Activated CD4-positive, alpha-beta T cell treated with anti-CD3 and anti-CD28 coated beads for 4 hours (primary cell): ENCODE measurements at places on chromosomes 1 and 21.

DNA sequence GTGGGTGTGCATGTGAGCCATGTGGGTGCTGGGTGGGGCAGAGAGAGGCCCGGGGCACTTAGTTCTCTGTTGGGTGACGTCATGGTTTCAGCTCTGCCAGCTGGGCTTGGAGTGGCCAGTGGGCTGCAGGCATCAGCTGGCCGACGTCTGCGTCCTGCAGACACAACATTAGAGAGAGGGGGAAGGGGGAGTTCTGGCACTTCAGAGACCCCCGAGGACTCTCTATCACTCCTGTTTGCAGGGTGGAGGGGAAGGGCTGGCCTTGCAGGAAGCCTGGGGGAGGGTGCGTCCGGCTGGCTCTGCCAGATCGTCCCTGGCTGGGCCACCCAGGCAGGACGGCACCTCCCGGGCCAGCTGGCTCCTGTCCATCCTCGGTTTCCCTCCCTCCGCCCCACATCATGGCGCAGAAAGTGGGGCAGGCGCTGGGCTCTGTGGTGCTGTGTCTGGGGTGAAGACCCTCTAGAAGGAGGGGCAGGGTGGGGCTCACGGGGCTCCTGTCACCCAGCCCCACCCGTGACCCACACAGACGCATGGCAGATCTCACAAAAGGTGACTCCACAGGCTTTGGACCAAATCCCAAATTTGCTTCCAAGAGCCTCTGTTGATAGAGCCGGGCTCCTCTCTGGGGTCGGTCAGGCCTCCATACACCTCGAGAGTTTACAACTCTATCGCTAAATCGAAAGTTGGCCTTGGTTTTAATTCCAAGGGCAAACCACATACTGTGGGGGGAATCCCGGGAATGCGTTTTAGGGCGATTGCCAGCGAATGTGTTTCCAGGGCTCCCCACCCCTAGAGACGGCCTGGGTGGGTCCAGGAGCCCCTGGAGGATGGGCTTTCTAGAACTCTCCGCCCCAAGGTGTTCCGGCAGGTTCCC lies 73.4 kb upstream of the TTC34 start:
- DNase-seq: no peak

DNA sequence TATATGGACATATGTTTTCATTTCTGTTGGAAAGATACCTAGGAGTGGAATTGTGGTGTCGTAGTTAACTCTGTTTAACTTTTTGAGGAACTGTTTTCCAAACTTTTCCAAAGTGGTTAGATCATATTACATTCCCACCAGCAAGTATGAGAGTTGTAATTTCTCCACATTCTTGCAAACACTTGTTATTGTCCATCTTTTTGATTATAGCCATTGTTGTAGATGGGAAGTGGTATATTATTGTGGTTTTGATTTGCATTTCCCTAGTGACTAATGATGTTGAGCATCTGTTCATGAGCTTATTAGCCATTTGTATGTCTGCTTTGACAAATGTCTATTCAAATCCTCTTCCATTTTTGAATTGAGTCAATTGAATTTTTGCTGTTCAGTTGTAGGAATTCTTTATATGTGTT lies 19.8 kb downstream of the CAMTA1 start:
- no peak for DNase-seq

GRCh38 chr1:213997772-213998107 lies 10.0 kb downstream of the PROX1 start:
- DNase-seq: no peak

DNA sequence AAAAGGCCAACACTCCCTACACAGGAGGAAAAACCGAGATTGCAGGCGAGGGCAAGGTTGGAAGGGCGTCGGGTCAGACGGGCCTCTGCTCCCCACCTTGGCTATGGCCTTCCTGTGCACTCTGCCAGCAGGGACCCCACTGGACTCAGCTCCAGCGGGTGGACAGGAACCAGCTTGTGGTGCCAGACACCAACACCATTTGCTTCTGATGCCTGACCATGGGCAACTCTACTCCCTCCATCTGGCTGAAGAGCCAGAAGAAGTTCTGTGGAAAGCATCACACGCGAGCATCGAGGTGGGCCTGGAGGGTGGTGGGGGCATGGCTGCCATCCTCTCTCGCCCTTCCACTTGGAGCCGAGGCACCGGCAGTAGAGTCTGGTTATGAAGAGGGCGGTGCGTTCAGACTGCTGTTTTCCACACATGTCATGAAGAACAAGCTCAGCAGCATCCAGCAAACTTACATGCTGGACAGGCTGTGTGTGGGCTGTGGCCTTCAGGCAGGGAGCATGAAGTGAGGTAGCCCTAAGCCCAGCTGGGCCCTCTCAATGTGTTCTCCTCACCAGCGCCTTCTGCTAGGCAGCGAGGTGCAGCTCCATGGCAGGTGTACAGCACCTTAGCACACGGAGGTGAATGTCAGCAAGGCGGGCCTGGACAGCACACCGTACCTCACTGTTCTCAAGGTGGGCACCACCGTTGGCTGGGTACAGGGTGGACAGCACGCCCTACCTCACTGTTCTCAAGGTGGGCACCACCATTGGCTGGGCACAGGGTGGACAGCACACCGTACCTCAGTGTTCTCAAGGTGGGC lies 15.6 kb upstream of the ZNF669 start:
- no peak for DNase-seq
